Esophagus mucosa (tissue), 1 donor: ENCODE measurements at places on chromosomes 1 and 21. TPM values are rescaled to one million over a fixed set of nuclear protein-coding genes. Genes with fewer than 3 reads are reported as not detected.

- ATAC-seq: no peak
Measured at GRCh38 chr1:94989398-94989797, 62.5 kb upstream of the CNN3 start.

GRCh38 chr1:228334226-228334935, 72.3 kb downstream of the TRIM11 start:
- no peak for ATAC-seq

DNA sequence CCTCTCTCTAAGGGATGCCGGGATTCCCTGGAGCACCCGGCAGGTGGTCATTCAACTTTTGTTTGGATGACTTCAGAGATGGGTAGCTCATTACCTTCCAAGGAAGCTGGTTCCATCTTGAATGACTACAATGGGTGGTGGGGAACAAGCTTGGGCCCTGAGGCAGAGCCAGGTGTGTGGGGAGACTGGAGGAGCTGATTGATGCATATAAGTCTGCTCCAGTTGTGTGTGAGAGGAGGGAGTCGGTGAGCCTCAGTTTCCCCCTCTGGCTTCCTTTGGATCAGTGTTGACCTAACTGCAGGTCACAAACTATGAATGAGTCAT, 133.8 kb upstream of the ZBTB40 start:
- ATAC-seq: no peak

DNA sequence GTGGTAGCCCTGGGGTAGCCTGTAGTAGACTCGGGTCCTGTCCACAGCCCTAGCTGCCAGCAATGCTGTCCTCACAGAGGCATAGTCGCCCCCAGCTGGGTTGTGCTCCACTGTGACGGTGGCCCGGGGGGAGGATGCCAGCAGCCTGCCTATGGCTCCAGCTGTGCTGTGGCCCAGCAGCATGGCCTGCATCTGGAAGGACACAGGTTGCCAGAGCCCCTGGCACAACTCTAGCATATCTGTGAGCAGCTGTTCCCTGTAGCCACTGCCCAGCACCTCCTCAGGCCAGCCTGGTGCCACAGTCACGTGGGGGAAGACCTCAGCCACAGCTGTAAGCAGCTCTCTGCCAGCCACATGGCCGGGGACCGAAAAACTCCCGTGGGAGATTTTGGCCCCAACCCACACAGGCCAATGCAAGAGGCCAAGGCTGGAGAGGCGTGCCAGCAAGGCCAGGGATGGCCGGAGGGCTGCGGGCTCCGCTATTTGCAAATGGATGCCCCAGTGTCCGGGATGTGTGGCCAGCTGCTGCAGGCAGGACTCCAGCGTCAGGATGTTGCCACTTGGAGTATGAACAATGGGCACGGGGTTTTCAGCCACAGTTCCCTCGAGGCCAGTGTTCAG, 13.9 kb downstream of the FAM151A start:
- ATAC-seq: no peak

- no peak for ATAC-seq
Measured at GRCh38 chr1:76949503-76949902, 82.2 kb downstream of the ST6GALNAC5 start.

DNA sequence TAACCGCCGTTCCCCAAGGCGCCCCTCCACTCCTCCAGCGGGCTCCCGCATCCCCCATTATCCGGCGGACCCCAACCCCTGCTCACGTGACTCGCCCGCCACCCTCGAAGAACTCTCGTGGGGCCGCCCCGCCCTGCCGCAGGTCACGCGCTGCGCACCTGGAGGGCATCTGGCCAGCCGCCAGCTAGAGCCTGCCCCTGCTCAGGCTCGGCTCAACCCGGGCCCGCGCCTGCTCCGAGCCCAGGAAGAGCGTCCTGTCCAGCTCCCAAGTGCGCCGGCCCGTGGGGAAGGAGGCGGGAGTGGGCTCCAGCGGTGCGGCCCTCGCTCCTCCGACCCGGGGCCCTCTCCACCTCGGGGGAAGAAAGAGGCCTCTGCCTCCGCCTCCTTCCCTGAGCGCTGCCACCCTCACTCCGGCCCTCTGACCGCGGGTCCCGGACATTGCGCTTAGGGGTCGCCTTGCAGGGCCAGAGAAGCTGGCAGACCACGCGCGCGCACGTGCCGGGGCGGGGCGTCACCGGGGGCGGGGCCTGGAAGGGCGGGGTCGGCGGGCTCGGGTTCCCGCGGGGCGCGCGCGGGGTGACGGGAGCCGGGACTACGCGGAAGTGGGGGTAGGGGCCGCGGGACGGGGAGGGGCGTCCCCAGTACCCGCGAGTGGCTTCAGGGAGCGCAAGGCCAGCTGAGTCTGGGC, 28.4 kb downstream of the HMGN2 start:
- peak; percentile 89 for ATAC-seq

GRCh38 chr1:117758444-117759316, 152.8 kb downstream of the TENT5C start:
- ATAC-seq: peak; percentile 84

CELA2B gene
- total RNA-seq: not detected

OR2T33 gene
- not detected for total RNA-seq

TEX38 gene
- total RNA-seq: not detected

LRRN2 gene
- total RNA-seq: 0.72 TPM
